Midbrain (tissue), 1 donor: ENCODE measurements at places on chromosomes 2 and 18.

GRCh38 chr2:69642709-69643601 lies 584 bp downstream of the AAK1 start:
- peak; percentile 49 for DNase-seq

DNA sequence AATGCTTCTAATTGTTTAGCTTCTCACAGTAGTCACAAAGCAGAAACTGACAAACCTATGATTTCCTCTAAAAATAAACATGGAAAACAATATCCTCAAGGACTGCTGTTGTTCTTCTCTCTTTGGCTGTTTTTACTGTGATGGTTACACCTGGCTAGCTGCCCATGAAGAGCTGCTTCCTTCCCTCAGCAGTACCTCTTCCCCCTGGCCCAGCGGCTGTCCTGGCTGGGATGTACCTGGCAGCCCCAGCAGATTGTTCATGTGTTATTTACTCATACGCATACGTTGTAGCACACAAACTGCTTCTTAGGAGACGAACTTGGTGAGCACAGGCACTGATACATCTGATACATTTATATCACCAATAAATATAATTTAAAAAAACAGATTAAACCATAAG lies 27.4 kb downstream of the NEMP2 start:
- DNase-seq, result no peak

DNA sequence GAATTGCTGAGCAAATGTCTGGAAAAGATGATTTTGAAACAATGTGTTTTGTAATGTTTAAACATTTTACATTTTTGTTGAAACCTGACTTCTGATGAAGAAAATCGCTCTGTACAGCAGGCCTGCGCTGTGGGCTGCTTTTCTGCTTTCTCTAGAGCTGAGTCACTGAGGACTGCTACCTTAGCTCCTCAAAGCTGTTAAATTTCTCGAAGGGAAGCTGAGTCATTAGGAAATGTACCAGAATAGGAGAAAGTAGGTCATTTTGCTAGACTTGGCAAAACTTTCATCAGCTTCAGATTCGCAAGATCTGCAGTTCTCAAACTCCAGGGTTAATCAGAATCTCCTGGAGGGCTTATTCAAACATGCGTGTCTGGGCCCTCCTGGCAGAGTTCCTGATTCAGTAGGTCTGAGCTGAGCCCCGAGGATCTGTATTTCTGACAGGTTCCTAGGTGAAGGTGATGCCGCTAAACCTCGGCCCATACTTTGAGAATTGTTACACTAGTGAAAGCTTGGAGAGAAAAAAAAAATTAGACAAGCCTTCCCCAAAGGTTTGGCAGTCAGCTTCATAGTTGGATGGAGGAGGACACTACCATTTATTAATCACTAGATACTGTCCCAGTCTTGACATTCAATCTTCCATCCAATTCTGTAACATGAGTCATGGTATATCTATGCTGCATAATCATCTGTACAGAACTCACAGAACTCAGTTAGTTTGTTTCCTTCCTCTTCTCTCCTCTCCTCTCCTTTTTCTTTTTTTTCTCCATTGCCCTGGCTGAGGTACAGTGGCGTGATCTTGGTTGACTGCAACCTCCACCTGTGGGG lies 297.6 kb downstream of the PARD3B start:
- DNase-seq, result peak; percentile 42

GRCh38 chr2:14423145-14423906 lies 209.2 kb upstream of the LRATD1 start:
- no peak for DNase-seq

- DNase-seq, result no peak
Observed at GRCh38 chr2:233440714-233441113, 86.4 kb downstream of the DGKD start.

- no peak for DNase-seq
Observed at GRCh38 chr2:163266772-163267171, 428.2 kb upstream of the KCNH7 start.

GRCh38 chr2:240208631-240209211 lies 68.3 kb upstream of the OTOS start:
- DNase-seq, result no peak

- DNase-seq, result no peak
Observed at GRCh38 chr18:50987261-50987660, 19.4 kb downstream of the ELAC1 start.

- no peak for DNase-seq
Observed at GRCh38 chr2:223576873-223577272, 25.3 kb downstream of the SCG2 start.
